Fibroblast of the aortic adventitia (primary cell): ENCODE measurements at places on chromosomes 5 and 9.
A peak's percentile ranks its signal among the peaks of the same experiment; 100 is the strongest.

- no peak for DNase-seq
Measured at GRCh38 chr9:130417602-130418001, 27.2 kb upstream of the ASS1 start.

DNA sequence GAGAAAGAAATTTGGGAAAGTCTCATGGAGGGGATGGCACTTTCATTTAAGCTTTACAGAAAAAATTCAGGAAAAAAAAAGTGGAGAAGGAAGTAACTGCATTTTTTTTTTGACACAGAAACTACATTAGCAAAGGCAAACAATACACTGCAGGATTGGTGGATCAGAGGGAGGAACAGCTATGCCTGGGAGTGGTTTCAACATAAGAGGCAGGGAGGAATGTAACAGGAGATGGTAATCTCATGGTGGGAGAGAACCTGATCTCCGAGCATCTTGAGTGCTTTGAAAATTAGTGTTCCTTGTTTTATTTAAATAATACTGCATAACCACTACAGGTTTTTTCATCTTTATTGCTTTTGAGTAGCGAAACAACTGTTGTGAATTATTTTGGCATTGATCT lies 249.4 kb downstream of the FAM170A start:
- no peak for DNase-seq

GRCh38 chr5:125219710-125220109 lies 473.3 kb upstream of the ZNF608 start:
- DNase-seq, result no peak

DNA sequence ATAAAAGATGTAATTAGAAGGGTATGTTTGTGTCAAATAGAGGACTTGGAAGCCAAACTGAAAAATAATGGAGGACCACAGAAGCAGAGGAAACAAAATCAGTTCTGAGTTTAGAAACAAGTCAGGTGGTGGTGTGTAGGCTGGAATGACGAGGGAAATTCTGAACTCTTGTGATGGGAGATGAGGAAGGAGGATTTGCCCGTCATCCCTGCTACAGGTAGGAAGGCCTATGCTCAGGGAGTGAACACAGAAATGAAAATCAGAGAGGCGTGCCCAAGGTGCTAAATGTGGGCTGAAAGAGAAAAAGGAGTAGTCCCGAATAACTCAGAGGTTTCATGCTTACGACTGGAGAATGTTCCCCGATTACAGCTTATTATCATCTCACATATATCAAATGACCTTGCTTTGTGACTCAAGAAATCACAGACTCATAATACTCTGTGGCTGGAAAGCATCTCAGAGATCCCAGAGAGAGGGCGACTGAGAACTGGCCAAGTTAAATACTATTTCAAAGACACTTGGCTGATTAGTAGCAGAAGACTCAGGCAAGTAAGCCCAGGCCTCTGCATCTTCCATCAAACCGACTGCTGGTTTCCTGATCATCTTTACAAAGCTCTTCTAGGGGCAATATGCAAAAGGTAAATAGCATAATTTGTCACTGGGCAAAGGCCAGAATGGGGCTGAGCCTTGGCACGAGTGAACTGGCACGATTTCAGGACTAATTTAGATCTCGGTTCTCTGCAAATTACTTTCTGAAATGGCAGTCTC lies 126.0 kb downstream of the SUSD1 start:
- peak; percentile 94 for DNase-seq

GRCh38 chr5:124823380-124823779 lies 76.9 kb upstream of the ZNF608 start:
- DNase-seq, result peak; percentile 55

DNA sequence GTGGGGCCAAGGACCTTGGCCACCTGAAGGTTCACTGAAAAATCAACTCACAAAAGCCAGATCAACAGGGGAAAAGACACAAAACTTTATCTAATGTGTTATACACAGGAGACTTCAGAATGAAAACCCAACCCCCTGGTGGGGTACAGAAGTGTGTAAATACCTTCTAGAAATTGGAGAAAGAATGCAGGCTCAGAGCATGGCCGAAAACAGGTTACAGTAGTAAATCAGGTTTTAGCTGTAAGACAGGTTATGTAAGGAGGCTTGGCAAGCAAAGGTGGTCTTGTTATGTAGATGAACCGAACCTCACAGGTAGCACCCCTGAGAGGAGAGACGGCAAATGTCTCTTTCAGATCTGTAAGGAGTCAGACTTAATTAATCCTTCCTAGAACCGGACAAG lies 10.0 kb downstream of the CEMIP2 start:
- no peak for DNase-seq
